CD4-positive, alpha-beta T cell treated with Interleukin-15 for 1 hour (primary cell): ENCODE measurements at places on chromosomes 1 and 21.

- no peak for DNase-seq
Observed at GRCh38 chr1:39832294-39832693, 43.6 kb upstream of the BMP8B start.

DNA sequence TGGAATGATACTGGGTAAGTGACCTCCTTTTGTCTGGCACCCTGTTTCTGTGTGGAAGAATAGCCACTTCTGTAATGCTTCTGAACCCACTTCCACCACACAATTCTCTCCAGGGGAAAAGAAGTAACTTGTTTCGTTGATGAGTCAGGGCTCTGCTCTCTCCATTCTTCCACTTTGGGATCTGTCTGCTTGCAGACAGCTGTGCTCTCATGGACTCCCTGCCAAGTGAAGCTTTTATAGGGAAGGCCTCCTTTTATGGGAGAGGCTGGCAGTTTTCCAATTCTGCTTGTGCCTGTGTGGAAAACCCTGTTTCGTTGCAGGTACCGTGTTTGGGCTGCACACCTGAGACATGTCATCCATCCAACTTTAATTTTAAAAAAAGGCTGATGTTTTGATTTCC is 130.7 kb downstream of the GIPC2 start:
- no peak for DNase-seq

GRCh38 chr1:205448540-205449253 is 7.1 kb downstream of the BLACAT1 start:
- no peak for DNase-seq

DNA sequence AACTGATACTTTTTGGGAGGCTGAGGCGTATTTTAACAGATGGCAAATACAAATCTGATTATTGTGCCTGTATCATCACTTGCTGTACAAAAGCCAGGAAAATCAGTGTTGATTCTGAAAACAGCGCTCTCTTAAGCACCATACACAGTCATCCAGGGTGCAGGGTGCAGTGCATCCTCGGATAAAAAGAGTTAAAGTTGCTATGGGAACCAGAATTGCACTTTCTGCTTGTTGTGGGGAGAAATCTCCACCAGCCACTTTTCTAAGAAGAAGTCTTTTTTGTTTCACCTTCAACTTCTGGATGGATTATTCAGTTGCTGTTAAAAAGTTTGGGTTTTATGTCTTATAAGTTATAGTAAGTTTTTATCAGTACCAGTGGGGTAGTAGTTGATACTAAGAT is 3.8 kb downstream of the LAMC1 start:
- DNase-seq: no peak

DNA sequence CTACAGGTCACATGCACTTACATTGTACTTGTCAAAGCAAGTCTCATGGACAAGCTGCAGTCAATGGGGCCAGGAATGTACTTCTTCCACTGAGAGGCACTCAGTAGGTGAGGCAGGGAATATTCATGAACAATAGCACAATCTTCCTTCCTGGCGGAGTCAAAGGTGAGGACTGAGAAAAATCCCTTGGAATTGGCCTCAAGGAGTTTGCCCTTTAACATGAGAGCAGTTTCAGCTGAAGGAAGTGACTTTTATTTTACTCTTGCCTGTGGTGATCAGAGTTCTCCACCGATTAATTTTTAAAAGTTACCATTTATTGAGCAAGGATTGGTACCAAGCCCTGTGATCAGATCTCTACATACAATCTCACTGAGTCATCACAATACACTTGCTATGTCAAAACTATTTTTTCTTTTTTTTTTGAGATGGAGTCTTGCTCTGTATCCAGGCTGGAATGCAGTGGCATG is 11.2 kb upstream of the AK2 start:
- DNase-seq: no peak

GRCh38 chr1:225816643-225817538 is 7.0 kb downstream of the EPHX1 start:
- no peak for DNase-seq

DNA sequence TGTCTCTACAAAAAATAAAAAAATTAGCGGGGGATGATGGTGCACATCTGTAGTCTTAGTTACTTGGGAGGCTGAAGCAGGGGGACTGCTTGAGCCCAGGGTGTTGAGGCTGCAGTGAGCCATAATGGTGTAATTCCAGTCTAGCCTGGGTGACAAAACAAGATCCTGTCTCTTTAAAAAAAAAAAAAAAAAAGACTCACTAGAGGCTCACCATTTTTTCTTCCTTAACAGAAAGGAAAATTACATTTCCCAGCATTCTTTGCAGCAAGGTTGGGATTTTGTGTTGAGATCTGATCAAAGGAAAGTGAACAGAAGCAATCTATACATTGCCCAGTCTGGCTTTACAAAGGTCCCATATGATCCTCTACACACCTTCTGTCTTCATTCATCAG is 21.5 kb downstream of the GFI1 start:
- no peak for DNase-seq

DNA sequence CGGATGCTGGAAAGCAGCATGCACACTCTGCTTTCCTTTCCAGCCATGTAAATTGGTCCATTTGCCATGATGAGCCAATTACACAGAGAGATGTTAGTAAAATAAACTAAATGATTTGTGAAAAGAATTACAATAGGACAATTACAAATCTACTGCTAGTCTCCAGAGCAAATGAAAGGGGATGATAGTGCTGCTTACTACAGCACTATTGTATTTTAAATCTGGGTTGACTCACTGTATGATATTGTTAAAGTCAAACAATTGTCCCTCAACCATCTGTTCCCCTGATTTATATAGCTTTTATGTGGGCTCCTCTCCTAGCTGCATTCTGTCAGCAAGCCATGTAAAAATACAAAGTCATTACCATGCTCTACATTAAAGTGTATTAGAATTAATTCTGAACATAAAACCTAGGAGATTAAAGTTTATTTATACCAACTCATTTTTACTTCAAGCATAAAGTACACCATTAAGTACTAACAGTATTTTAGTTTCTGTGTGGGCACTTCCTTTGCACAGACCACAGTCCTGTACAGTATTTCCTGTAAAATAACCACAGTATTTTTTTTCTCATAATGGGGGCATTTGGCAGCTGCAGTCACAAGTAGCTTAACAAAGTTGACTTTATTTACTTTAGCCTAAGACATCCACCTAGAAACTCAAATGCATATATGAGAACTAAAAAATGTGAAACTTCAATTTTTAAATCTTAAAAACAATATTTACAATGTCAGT is 135.8 kb downstream of the VAV3 start:
- DNase-seq: no peak

- DNase-seq: peak; percentile 90
Observed at GRCh38 chr1:23619299-23620188, 60.2 kb upstream of the ID3 start.

DNA sequence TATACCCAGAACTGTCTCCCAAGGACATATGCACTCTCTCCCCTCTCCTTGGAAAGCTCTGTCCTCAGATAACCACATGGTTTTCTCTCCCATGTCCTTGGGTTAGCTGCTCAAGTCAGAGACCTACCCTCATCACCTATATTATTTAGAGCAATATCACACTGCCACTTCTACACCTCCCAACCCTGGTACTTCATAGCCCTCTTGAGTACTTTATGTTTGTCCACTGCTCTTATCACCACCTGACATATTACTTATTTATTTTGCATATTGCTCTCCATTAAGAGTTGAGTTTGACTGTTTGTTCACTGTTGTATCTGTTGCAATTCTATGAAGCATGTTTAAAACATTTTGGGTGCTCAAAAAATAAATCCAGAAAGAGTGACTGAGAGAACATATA is 126.3 kb upstream of the ATP1B1 start:
- DNase-seq: no peak

DNA sequence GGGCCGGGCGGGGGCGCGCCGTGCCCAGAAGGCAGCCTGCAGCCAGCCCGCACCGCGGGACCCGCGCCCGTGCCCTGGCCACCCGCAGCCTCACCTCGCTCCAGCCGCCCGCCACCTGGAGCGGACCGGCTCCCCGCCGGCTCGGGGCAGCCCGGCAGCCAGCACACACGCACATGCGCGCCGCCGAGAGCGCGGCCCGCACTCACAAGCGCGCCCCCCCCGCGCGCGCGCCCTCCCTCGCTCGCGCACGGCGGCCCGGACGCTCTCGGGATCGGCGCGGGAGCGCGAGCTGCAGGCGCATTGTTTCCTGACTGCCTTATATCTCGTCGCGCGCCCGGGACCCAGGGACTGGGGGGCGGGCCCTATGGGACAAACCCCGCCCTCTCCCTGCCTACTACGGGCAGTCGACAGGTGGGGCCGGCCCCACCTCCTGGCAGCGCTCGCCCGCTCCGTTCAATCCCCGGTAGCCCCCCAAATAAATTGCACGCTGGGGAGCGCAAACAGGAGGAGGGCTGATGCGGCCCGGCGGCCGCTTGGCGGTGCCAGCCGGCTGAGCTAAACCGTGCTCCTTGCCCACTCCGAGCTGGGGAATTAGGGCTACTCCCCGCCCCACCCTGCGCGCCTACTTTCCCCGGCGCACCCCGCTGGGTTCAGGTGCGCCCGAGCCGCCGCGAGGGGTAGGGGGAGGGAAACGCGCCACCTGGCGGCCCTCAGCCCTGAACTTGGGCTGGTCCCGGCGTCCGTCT is at the start of gene MYCL:
TSS of gene MYCL (minus strand) at position 204 of the 746 bp plus-strand sequence. CDS start 483 bp downstream, outside the sequence.
- DNase-seq: peak; percentile 72

GRCh38 chr1:247435030-247435758 is 19.2 kb downstream of the NLRP3 start:
- peak; percentile 47 for DNase-seq

DNA sequence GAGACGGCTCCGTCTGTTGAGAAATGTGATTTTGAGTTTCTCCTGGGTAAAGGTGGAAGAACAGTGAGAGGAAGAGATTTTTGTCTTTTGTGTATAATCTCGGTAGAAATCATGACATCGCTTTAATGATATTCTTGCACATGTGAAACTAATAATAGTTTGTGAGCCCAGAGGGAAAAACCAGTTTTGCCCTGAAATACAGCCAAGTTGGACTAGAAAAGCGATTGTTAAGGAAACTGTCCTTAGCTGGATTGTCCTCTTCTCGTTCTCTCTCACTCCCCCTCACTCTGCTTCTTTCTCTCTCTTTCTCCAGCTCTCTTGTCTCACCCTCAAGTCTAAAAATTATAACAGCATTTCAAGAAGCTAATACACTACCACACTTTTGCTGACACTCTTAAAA is 17.1 kb downstream of the KCNJ6 start:
- DNase-seq: no peak

DNA sequence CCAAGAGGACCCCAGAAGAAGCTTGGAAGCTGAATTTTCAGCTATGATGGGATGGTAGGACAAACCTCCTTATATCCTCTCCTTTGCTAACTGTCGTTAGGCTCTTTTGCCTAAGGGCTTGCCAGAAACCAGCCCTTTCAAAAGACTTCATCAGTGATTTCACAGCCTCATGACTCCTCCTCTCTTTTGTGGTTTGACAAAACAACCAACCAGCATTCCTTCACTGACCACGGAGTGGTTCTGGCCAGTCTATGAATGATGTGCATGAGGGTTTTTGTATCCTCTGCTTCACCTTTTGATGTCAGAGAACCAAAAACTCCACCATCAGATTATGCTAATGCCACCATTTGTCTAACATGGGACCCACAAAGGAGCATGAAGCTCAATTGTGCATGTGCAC is 116.9 kb upstream of the COA6 start:
- no peak for DNase-seq

DNA sequence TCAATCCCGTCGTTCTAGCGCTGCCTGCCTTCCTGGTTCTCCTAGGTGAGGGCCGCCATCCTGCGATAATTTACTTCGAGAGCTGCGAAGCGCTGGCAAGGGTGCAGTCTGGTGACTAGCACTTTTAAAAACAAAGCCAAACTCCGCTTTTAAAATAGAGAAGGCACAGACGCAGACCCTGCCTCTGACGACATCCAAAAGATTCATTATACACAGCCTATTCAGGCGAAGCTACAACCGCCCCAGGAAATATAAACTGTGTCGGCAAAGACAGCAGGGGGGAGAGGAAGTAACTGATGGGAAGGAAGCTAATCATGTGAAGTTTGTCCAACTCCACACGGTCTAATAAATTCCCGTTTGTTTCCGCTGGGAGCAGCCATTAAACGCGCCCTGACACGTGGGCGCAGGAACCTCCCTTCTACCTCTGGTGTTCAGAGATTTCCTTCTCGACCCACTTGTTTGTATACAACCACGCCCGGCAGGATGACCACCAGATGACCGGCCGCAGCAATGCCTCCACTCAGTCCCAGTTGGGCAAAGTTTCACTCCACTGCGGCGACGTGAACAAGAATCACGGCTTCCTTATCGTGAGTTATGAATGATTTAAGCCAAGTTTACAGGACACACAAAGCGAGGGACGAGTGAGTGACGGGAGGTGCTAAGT is 1.3 kb downstream of the GNG12 start:
- no peak for DNase-seq

DNA sequence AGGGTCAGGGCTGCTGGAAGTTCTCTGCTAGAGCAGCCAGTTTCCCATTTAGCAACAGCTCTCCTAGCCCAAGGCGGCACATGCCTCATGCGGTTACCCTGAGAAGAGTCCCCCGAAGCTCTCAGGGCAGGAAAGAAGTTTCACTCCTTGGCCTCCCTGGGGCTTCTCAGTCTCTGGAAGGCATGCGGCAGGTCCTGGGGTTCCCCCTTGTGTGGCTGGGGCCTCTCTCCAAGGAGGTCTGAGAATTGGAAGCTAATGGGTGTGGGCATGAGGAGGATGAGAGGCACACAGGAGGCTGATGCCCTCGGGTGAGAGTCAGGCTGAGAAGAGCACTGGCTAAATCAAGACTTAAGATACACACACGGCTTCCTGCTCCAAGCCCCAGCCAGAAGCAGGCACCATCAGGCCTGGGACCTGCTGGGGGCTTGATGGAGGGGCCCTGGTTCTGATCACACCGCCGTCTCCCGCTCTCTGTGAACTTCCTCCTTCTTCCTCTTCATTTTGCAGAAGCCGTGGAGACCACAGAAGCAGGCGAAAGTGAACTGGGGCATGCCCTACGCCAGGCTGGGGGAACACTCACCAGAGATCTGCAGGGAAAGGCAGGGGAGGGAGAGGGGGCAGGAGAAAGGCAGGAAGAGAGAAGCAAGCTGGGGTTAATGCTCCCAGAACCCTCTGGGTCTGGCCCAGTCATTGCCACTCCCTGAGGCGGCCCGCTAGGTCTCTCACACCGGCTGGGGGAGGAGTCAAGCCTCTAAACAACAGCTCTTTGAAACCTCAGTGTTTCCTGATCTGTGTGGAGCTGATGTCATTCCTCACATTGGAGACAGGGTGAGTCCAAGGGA is 15.1 kb downstream of the BLACAT1 start:
- peak; percentile 61 for DNase-seq
